Parietal lobe (tissue), 2 donors: ENCODE measurements at places on chromosomes 6 and 20. TPM values are rescaled to one million over a fixed set of nuclear protein-coding genes. Genes with fewer than 3 reads are reported as not detected.

The PLG gene
- not detected for total RNA-seq

The GRM1 gene
- total RNA-seq: 25.0 TPM

The CHD6 gene
- 105 TPM for total RNA-seq

The VNN1 gene
- total RNA-seq: not detected

The ZNF831 gene
- total RNA-seq: not detected

The THBD gene
- total RNA-seq: 0.63 TPM

The FAM83C gene
- total RNA-seq: not detected

The WFDC2 gene
- 4.4 TPM for total RNA-seq

The METTL24 gene
- total RNA-seq: 1.6 TPM
